ENCODE measurements at places on chromosomes 16 and 17.

- no peak for DNase-seq
Observed at GRCh38 chr16:61366006-61366405, 670.2 kb downstream of the CDH8 start.

GRCh38 chr16:46961373-46962353 lies 11.8 kb downstream of the DNAJA2 start:
- peak; percentile 6 for DNase-seq

GRCh38 chr16:87201052-87201451 lies 116.1 kb downstream of the C16orf95 start:
- no peak for DNase-seq

GRCh38 chr17:78676412-78677302 lies 99.5 kb upstream of the DNAH17 start:
- DNase-seq, result no peak

- DNase-seq, result no peak
Observed at GRCh38 chr17:81460856-81461460, 51.6 kb downstream of the ACTG1 start.

- DNase-seq, result no peak
Observed at GRCh38 chr17:48352630-48353029, 77.4 kb downstream of the SKAP1 start.

DNA sequence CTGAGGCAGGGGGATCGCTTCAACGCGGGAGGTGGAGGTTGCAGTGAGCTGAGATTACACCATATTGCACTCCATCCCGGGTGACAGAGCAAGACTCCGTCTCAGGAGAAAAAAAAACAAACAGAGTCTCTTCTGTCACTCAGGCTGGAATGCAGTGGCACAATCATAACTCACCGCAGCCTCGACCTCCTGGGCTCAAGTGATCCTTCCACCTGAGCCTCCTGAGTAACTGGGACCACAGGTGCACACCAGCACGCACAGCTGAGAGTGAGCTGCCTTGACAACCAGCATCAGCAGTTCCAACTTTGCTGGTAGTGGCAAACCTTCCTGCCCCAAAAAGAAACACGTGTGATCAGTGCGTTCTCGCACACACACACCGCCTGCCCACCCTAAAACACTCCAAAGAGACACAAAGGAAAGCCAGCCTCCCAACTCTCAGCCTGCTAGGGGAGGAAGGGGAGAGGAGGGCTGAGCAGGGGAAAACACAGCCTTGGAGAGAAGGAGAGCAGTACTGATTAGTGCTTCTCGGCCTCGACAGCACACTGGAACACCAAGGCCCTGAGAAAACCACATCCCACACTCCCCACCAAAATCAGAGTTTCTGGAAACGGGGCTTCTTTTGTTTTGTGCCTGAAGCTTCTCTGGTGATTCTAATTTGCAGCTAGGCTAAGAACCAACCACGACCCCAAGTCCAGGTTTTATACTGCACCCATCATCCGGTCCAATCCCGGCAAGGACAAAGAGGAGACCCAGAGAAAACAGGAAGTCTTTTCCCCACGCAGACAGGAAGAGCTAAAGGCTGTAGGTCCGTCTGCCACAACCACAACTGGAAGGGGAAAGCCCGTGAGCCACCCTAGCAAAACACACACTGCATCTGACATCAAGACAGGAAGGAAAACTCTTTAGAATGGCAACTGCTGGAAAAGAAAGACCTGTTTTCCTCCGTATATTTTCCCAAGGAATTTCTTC lies 28.8 kb downstream of the ZCCHC14 start:
- no peak for DNase-seq

DNA sequence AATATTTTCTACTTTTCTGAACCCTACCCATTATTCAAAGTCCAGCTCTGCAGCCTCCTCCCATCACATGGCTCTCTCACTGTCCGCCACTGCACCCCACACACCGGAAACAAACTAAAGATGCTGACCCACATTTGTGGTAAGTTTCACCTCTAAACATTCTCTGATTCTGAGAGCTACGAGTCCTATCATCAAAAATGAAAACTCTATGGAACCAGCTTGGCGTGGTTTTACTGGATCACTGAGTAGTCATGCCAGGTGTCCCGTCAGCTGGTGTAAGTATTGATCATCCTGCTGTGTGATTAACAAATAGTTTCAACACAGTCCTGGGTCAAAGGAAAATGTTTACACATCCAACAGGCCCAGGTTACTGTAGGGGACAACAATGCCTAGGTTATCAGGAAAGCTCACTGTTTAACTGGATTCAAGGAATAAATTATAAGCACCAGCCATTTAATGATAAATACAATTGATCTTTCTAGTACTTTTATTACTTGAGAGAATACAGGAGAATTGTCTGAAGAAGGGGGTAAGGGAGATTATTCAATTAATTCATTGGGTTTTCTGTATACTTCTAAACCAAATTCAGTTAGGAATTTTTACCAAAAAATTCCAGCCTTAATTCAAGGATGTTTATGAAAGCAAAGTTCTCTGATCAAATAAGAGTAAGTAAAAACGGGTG lies 33.9 kb downstream of the CYTH1 start:
- DNase-seq, result no peak

- no peak for DNase-seq
Observed at GRCh38 chr17:36750316-36750885, 149.0 kb downstream of the MRM1 start.

GRCh38 chr17:75182319-75182568 lies 515 bp downstream of the SUMO2 start:
- DNase-seq, result no peak

DNA sequence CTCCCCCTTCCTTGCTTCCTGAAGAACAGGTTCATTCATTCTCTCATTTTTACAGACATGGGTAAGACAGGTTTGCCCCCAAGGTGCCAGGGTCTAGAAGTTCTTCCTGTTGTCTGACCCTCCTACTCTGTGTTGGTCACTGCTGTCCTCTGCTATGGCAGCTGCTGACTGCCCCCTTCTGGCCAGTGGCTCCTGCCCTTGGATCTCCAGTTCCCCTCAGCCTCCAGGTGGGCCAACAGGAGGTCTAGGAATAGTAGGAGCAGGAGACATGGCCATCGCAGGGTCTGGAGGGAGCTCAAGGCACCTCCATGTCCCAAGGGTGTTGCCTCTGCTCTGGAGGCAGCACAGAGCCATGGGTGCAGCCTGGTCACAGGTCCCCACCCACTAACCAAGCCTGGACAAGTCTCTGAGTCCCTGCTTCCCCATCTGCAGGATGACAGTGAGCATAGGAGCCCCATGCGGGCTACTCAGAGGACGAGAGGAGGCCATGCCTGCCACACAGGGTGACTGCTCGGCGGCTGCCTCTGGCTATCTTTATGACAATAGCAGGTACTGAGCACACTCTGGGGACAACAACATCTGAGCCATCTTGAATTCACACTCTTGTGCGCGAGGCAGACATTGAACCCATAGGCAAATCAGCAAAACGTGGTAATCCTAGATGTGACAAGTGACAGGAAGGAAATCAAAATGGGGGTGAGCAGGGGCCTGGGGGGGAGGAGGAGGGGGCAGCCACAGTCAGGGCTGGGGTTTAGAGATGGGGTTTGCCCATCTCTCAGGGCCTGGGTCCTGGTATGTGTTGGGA lies 27.0 kb upstream of the NXPH3 start:
- no peak for DNase-seq

GRCh38 chr16:69924777-69925191 lies 26.4 kb upstream of the CLEC18A start:
- DNase-seq, result no peak

GRCh38 chr16:89863741-89864526 lies 9.5 kb upstream of the TCF25 start:
- no peak for DNase-seq

DNA sequence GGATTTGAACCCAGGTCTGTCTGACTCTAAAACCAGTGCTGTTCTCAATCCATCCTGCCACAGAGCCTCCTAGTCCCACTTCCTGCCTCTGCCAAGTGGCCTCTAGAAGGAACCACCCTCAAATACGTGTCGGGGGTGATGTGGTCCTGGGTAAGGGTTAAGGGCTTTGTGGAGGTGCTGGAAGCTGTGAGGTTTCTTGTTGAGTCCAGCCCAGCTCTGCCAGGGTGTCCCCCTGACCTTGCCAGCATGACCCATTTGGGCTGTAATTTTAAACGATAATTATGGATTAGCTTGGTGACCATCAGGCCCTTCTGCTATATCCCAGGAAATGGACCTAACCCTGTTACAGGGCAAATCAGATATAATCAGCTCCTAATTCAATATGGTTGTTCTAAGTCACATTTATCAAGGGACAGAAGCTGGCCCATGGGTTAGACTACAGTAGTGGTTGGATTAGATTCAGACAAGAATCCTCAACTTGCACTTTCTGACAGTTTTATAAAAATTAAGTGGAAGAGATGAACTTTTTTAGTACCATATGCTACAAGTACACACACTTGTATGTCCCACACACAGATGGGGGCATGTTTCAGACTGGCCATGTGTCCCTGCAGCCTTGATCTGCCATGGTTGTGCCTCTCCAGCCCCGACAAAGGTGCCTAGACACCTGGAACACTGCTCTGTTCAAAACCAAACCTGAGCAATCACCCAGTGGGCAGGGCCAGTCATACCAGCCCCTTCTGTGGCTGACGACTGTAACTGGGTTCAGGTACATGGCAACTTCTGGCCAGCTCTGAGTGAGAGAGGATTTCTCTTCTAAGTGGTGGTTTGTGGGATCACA lies 48.0 kb downstream of the SMPD3 start:
- DNase-seq, result no peak

GRCh38 chr16:55035956-55036355 lies 105.3 kb downstream of the IRX5 start:
- DNase-seq, result no peak

GRCh38 chr16:59469266-59469665 lies 735.1 kb upstream of the GOT2 start:
- no peak for DNase-seq

GRCh38 chr17:78358538-78359320 lies 1.1 kb downstream of the SOCS3 start:
- no peak for DNase-seq

DNA sequence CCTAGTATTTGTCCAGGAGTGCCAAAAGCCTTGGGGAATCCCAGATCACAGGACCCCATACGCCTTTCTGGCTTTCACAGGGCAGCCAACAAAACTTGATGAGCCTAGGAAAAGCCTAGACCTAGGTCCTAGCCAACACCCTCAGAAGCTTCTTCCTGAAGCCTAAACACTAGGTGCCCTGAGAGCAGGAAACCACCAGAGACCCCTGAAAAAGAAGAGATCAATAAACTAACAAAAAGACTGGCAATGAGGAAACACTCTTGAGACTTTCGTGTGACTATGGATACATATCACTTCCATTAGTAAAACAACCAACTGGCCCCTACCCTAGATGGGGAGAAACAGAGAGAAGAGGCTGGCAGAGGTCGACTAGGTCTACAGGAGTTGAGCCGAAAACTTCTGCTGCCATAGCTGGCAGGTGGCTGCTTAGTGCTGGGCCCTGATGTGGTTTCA lies 1.2 kb downstream of the ORMDL3 start:
- no peak for DNase-seq

GRCh38 chr17:64025732-64026294 lies 5.4 kb upstream of the ICAM2 start:
- peak; percentile 85 for DNase-seq

- no peak for DNase-seq
Observed at GRCh38 chr16:81992859-81993258, 18.4 kb downstream of the SDR42E1 start.

DNA sequence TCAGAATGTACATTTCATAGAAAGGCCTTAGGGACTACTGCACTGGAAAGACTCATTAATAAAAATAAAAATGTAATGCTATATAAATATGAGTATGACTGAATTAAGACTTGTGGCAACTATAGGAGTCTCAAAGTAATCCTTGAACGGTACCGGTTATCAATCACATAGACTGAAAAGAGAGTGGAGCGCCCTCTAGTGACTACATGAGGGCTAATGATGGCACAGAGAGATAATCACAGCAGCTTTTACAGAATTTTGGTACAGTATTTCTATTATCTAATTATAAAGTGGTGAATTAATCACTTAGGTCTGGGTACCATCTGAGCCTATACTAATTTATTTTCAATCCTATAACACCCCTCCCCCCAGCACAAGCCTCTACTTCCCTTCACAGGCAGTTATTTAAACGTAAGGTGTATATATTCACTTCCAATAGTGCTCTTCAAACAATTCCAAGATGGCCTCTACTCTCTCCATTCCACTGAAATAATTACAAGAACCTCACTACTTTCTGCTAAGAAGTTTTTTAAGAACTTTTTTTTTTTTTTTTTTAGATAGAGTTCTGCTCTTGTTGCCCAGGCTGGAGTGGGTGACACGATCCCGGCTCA lies 40.7 kb upstream of the ANKFY1 start:
- DNase-seq, result peak; percentile 10

DNA sequence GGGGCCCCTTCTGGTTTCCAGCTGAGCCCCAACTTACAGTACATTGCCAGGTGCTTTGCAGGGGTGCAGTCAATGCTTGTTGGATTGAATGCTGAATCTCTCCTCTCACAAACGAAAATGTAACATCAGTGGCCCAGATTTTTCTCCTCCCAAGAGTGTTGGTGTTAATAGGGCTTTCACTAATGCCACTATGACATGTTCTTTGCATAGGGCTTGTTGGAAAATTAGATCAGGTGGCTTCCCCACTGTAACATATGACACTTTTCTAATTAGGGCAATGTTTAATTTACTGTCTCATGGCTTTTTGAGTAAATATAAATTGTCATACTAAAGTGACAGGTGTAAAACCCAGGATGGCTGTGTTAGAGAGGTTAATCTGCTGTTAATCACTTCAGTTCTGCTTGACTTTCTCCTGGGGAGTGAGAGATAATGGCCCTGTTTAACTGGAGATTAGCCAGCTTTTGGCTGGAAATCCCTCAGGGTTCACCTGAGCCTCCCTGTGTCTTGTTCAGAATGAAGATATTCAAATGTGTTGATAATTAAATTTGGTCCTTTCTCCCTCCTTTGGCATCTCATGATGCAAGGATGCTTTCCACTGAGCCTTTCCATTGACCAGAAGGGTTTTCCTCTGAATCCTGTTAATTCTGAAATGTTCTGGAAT lies 502.3 kb downstream of the RBFOX1 start:
- DNase-seq, result no peak

DNA sequence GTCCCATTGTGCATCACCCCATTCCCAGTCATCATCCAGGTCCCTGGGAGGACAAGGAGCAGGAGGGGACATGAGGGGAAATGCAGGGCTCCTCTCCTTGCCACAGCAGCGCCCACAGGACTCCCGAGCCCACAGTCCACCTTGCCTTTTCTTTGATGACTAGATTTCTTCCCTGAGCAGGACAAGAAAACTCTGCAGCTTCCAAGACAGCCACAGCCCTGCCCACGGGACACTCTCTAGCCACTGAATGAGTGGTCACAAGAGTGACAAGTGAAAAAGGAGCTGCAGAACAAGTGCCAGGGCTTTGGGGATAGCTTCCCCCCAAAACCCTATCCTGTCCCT lies 4.7 kb downstream of the NEURL4 start:
- no peak for DNase-seq
